Mesothelial cell of epicardium (in vitro differentiated cells): ENCODE measurements at places on chromosomes 13 and 19. TPM values are rescaled to one million over a fixed set of nuclear protein-coding genes. Genes with fewer than 3 reads are reported as not detected.
A peak's percentile ranks its signal among the peaks of the same experiment; 100 is the strongest.

Gene NXNL1
- total RNA-seq = not detected in 3 replicates

DNA sequence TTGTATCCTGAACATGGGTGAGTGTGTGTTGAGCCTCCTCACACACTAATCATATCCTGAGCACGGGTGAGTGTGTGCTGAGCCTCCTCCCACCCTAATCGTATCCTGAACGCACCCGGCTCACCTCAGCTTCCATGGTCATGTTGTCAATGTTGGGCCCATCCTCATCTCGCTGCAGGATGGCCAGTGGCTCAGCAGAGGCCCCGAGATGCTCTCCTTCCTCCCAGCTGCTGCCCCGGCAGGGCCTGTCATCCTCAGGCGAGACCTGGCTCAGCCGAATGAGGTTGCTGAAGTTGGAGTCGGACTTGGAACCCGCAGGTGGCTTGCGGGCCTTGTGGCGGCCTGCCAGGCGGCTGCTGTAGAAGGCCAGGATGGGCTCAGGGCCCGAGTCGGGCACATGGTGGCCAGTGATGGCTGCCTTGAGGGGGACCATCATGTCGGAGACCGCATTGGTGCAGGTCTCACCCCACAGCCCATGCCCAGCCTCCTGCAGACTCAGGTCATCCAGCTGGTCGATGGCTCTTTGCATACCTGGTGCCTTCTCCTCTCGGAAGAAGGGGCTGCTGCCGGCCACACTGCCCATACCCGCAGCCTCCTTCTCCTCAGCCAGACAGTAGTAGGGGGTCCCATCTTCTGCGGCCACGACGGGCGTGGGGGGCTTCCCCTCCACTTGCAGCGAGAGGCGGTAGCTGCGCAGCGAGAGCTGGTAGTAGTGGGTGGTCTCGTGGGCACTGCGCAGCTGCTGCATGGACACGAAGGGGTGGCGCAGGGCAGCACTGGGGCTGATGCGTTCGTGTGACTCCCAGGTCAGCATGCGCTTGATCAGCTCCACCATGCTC, 9.6 kb downstream of the HIPK4 start:
- H3K4me3 ChIP-seq = no peak overlapping the region
- H3K27ac ChIP-seq = no peak overlapping the region
- H3K27me3 ChIP-seq = no peaks in the 10 kb centered on the region
- DNase-seq = no peak

GRCh38 chr19:46497773-46498172, 2.1 kb upstream of the PNMA8B start:
- H3K36me3 ChIP-seq = peaks cover 3% of the 10 kb centered on the region
- H3K4me3 ChIP-seq = no peak overlapping the region
- DNase-seq = no peak
- H3K4me1 ChIP-seq = peaks cover 14% of the 10 kb centered on the region
- H3K27ac ChIP-seq = no peak overlapping the region
- H3K27me3 ChIP-seq = peaks cover 17% of the 10 kb centered on the region

DNA sequence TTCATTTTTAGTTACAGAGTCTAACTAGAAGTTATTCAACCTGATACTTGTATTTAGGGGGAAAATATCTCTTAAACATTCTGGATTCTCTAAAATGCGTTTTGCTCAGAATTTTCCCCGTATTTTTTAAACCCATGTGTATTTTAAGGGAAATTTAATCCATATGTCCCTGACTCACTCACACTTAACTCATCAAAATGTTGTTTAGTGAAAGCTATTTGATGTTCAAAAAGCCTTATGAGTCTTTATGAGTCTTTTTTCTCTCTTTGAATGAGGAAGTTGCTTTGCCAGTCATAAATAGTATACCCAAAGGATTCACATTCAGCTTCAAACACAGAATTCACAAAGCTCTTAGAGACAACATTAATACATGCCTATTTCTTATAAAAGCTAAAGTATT, 16.4 kb downstream of the MAB21L1 start:
- H3K4me3 ChIP-seq = no peak overlapping the region
- DNase-seq = no peak
- no peak overlapping the region for H3K27ac ChIP-seq
- no peaks in the 10 kb centered on the region for H3K4me1 ChIP-seq
- no peaks in the 10 kb centered on the region for H3K27me3 ChIP-seq

DNA sequence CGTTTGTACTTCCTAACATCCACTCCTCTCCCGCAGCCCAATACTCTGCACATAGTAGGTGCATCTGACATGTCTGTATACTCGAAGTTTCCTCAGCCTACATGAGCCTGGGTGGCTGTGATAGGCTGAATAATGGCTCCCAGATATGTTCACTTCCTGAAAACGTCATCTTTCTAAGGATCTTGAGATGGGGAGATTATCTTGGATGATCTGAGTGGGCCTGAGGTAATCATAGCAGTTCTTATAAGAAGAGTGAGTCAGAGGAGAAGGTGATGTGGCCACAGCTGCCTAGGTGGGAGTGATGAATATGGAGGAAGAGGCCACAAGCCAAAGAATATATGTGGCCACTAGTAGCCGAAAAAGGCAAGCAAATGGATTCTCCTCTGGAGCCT, 84.2 kb downstream of the AKAP11 start:
- H3K27me3 ChIP-seq = peaks cover 2% of the 10 kb centered on the region
- H3K4me1 ChIP-seq = peaks cover 8% of the 10 kb centered on the region
- H3K4me3 ChIP-seq = no peak overlapping the region
- no peaks in the 10 kb centered on the region for H3K36me3 ChIP-seq
- H3K27ac ChIP-seq = no peak overlapping the region
- DNase-seq = no peak

- DNase-seq = no peak
- peak overlapping the region; percentile 66 for H3K27ac ChIP-seq
- H3K36me3 ChIP-seq = peaks cover 13% of the 10 kb centered on the region
- no peaks in the 10 kb centered on the region for H3K27me3 ChIP-seq
- no peak overlapping the region for H3K4me3 ChIP-seq
These were observed 107.2 kb downstream of the FNDC3A start for GRCh38 chr13:49082653-49083536.
